Psoas muscle (tissue), 8 donors: ENCODE measurements at places on chromosomes 16 and 17. TPM values are rescaled to one million over a fixed set of nuclear protein-coding genes. Genes with fewer than 3 reads are reported as not detected.

KIFC3 gene
- 6.3 TPM for total RNA-seq

YBX2 gene
- 0.84 TPM for total RNA-seq

CLEC18C gene
- total RNA-seq: not detected

RHBDL1 gene
- total RNA-seq: 0.42 TPM

TMEM238L gene
- total RNA-seq: not detected

- DNase-seq: no peak
Measured at GRCh38 chr17:59558953-59559352, 6.5 kb upstream of the DHX40 start.

- DNase-seq: no peak
Measured at GRCh38 chr17:46796524-46796923, 22.0 kb downstream of the WNT3 start.

DNA sequence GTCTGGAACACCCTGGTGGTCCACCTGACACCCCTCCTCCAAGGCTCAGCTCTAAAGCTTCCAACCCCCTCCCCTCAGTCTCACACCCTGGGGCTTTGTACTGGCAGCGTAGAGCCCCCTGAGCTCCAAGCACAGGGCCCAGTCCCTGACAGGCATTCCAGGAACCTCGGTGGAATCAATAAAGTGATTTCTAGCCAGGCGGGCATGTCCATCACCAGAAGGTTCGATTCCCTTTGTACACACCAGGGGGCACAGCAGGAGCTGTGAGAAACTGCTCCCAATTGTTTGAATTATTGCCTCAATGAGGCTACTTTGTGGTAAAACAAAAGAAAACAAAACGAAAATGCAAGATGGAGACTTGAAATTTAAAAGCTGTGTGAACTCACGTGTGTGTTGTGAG is 51.8 kb downstream of the SMPD3 start:
- no peak for DNase-seq

DNA sequence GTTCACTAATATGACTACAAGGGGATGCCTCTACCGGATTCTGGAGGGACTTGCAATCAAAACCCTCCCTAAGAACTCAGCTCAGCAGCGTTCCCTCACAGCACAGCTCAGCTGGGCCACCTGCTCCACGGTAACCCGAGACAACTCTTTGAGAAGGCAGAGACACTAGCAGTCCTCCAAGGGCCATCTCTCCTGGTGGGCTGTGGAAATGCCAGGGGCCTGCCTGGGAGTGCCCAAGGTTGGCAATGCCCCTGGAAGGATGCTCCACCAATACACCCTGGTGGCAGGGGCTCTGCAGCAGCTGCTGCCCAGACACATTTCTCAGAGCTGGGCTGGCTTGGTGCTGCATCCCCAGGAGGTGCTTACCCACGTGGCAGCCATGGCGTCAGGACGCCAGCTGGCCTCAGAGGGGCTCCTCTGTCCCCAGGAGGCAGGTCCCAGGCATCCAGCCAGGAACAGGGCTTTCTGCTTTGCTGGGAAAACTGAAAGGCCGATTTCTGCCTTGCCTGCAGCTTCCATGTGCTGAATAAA is 16.5 kb downstream of the CDIP1 start:
- DNase-seq: peak; percentile 47

GRCh38 chr17:57210224-57210553 is 46.1 kb upstream of the MSI2 start:
- DNase-seq: no peak

DNA sequence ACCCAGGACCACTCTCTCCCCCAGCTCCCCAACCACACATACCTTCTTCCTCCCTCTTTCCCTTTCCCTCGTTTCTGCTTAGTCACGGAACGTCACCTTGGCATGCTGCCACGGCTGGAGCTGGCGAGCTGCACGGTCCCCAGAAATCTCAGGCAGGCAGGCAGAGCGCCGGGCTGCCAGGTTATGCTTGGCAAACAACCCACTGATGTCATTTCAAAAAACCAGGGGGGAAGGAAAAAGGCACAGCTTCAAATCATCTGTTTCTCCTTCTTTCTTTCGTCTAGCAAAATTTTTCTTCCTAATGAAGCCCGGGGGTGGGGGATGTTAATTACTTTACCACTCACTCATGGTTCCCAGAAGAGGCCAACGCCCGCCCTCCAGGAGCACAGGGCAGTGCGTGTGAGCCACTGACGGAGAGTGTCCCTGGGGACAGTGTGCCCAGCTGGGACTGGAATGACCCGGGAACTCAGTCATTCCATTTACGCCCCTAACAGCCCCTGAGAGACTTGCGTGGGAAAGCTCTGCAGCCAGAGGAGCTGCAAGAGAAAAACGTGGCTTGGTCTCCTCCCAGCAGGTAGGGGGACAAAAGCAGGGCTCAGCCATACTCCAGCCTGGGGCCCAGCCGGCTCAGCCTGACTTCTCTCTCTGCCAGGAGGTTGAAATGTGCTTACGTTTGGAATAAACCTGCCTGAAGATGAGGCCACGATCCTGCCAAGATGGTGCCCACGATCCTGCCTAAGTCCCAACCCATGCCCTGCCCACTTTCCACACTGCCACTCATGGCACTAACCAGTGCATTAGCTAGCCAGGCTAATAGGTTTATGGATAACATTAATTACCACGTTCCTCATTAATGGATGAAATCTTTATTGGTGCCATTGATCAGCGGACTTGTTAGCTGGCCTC is 198.9 kb downstream of the ZFHX3 start:
- DNase-seq: peak; percentile 93

DNA sequence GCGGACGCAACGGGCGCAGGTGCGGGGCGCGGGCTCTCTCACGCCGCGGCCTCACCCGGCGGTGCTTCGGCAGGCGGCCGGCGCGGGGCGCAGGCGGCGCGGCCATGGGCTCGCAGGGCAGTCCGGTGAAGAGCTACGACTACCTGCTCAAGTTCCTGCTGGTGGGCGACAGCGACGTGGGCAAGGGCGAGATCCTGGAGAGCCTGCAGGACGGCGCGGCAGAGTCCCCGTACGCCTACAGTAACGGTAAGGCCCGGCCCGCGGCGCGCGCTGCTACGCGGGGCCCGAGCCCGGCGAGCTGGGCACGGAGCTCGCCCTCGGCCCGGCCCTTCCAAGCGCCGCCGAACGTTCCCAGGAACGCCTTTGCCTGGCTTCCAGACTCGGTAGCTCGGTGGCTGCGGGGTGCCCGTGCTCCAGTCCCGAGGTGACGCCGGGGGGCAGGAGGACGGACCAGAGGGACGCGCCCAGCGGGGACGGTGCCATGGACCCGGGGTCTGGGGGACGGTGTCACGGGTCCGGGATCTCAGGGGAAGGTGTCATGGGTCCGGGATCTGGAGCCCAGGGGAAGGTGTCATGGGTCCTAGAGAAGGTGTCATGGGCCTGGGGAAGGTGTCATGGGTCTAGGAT is 435 bp downstream of the RAB40C start:
- DNase-seq: peak; percentile 75

- DNase-seq: no peak
Measured at GRCh38 chr16:65224471-65224870, 102.6 kb upstream of the CDH11 start.

DNA sequence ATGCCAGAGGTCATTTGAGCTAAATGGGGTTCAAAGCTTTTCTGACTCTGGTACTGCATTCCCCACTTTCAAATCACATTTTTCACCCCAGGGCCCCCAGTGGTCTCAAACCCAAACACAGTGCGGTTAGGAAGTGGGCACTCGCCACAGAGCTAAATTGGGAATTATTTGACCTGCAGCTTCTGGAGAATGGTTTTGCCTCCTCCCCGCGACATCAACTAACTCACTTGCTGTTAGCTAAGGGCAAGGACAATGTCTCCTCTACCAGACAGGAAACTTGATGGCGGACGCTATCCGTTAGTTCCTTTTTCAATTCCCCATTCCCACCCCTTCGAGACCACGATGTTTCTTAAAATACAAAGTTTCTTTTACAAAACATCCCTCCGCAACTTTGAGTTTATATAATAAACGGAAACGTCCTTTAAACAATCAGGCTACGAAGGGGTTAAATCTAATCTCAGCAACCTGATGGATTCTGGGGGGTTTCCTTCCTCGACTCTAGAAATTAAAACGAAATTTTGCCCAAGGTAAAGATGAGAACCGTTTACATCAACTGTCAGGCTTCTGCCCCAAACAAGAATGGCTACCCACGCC is 500 bp upstream of the KAT7 start:
- no peak for DNase-seq

DNA sequence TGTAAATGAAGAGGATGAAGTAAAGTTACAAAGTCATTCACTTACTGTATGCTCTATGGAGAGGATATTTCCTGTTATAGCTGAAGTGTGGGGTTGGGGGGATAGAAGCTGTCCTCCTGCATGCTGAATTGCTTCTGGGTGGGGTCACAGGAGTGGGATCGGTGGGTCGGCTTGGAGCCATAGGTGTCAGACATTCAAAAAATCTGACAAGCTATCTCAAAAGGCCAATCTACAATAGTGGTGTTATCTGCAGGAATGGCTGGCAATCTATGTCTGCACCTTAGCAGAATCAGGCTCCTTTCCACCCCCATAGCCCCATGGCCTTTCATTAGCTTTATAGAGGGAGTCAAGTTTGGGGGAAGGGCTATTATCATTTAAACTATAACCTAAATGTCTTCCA is 104.9 kb downstream of the ABCC12 start:
- DNase-seq: no peak

DNA sequence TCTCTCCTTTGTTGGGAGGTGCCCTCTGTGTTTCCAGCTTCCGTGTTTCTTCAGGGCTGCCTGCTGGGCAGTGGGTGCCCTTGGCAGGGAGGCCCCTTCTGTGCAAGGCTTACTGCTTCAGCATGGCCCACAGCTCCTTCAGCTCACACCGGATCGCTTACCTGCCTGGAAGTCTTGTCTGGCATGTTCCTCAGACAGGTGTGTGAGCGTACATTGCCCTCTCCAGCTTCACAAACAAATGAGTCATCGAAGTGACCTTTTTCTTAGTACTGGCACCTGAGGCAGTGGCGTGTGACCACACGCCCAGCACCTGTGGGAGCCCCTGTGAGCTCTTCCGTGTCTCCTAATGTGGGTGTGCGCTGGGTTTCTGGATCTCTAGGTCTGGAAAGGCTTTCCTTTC is 3.5 kb downstream of the RAB40C start:
- DNase-seq: no peak

DNA sequence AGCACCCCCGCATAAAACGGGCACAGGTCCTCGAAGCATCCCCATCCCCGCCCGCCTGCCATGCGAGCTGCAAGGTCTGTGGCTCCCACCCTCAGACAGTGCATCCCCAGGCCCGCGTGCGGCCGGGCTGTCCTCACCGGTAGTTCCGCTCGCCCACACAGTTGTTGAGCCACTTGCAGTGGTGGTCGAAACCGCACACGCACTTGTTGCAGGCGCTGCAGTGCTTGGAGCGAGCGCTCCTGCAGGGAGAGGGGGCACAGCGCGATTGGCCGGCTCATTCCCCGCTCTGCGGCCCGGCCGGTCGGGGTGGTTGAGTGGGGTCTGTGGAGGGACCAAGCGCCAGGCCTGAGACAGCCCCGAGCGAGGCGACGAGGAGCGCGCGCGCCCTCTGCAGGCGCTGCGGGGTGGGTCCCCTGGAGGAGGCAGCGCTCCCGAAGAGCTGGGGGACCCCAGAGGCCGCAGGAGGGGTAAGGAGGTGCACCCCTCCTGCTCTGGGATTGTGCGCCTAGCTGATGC is 6.0 kb upstream of the TPPP3 start:
- DNase-seq: peak; percentile 42

DNA sequence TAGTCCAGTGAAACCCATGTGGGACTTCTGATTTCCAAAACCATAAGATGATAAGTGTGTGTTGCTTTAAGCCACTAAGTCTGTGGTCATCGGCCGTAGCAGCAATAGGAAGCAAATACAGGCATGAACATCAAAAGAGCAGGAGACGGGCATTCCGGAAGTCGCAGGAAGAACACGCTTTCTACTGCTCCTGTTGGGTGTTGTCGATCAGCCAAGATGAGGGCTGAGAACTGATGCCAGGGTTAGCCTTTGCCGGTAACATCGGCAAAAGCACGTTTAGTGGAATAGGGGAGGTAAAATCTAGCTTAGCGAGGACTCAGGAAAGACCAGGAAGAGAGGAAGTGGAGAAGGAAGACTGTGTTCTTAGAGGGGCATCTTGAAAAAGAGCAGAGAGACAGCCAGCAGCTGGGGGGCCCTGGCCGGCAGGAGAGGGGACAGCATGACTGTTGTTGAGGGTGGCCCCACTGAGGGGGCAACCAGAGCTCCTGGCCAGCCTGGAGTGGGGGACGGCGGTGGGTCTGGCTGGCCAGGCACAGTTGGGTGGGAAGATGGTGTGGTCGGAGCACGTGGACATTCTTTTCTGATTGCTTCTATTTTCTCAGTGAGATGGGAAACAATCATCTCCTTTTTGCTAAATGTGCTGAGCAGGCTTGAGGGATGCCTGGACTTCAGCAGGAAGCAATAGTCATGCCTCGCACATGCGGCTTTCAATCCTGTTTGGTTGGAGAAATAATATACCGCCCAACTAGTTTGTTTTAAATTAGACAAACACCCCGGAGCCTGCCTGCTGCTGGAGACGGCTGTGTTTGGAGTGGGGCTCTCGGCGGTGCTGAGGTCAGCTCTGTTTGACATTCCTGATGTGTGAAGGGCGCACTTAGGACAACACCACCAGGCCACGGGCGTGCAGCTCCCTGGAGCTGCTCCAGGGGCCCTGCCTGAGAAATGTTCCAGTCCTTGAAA is 109.9 kb downstream of the METRNL start:
- DNase-seq: peak; percentile 54
